Stimulated activated naive CD4-positive, alpha-beta T cell (primary cell): ENCODE measurements at places on chromosomes 6 and 20.

- DNase-seq: peak; percentile 54
These were observed 348 bp upstream of the AFDN start for GRCh38 chr6:167826230-167826895.

GRCh38 chr6:40552941-40553340, 34.2 kb downstream of the LRFN2 start:
- DNase-seq: no peak

- DNase-seq: no peak
These were observed 9.9 kb downstream of the BAG2 start for GRCh38 chr6:57182017-57182432.

- DNase-seq: no peak
These were observed 34.8 kb upstream of the NUP153 start for GRCh38 chr6:17741507-17741906.

DNA sequence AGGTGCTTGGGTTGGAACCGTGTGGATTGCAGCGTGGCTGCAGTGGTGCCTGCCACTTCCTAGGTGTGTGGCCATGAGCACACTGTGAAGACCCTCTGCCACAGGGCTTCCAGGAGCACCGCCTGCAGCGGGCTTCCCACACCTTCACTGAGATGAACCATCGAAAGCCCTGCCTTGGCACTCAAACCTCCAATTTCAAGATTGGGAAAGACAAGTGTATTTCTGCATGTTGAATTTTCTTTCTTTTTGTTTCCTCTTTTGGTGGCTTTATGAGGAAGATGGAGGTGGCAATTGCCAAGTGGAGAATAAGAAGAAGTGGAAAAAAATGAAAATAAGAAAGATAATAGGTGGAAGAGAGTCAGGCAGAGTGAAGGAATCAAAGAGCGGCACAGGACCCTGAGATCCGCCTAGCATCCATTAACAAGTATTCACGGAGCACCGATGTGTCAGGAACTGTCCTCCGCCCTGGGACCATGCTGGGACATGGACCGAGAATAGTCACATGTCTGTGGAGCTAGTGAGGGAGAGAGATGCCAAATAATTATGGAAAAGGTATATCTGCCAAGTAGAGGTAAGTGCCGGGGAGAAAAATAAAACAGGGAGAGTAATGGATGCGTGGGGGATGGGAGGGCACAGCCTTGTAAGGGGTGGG, 159.9 kb downstream of the BCAS1 start:
- no peak for DNase-seq

GRCh38 chr6:118535176-118535844, 12.8 kb upstream of the PLN start:
- DNase-seq: no peak

GRCh38 chr6:106522562-106523250, 106.6 kb downstream of the RTN4IP1 start:
- DNase-seq: peak; percentile 24

- DNase-seq: no peak
These were observed 150.4 kb downstream of the MRPL14 start for GRCh38 chr6:43976706-43977403.

DNA sequence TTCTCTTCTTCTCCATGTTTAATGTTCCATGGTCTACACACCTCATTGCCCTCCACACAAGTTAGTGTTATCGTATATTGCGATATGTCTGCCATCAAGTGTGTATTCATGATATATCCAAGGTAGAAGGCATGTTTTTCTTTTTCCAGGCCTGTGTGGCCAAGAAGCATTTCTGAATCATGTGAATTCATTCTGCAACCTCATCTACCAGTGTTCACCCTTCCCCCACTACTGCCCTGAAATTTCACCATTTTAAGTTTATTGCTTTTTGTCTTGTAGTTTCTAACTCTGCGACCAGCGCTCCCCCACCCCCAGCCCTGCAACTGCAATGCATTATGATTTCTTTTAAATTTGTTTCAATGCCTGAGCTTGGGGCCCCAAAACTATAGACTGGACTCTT, 618.0 kb upstream of the FLRT3 start:
- DNase-seq: no peak

DNA sequence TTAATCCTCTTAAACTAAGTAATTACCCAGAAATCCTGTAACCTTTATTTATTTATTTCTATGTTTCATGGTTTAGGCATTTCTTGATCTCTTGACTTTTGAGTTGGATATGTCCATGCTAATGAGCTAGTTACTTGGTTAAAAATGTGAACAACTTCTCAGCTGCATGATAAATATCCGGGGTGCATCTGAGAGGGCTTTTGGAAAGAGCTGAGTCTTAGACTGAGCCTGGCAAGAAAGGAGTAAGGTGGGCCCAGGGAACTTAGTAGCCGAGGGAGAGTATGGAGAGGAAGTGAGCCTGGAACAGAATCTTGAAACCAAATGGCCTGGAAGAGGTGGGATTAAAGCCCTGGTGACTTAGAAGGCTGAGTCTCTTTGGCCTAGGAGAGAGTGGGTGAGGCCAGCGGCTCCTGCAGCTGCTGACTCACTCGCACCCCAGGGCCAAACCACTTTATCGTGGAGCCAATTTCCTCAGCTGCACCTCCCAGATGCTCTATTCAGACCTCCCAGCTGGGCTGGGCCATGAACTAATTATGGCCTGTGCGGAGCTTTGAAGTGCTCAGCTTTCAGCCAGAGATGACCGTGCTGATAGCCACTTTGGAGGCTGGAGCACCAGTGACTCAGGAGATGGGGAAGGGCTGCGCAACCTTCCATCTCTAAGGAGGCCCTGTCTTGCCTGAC, 19.1 kb downstream of the TGM3 start:
- DNase-seq: no peak

DNA sequence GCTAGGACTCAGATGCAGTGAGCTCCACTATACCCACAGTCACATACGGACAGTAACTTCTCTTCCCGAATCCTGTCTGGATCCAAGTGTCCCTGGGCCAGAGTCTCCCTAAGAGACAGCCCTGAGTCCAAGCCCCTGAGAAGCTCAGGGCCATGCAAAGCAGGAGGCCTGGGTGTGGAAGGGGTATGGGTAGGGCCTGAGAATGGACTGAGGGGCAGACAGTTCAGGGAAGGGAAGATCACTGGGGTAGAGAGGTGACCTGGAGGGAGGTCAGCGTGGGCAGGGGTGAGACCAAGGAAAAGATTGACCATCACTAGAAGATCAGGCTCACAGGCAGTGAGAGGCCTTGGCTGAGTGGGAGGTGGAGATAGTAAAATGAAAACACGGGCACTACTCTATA, 8.8 kb downstream of the RPS6KA2 start:
- DNase-seq: no peak

GRCh38 chr6:65638047-65638831, 68.8 kb downstream of the EYS start:
- DNase-seq: no peak

DNA sequence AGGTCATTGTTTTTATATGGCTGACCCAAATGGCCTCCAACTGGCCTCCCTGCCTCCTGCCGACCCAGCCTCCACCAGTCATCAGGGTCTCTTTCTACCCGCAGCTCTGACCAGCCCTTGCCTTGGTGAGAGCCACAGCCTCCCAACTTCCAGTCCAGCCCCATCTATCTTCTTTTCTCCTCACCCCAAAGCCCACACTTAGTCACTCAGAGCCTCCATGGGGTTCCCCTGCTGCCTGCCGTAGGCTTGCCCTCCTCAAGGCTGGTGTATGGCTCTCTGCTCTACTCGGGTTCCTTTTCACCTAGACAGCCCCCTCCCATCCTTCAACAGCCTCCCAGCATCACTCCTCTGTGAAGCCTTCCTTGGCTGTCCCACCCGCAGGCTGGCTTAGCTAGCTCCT, 18.2 kb downstream of the TCF15 start:
- no peak for DNase-seq

DNA sequence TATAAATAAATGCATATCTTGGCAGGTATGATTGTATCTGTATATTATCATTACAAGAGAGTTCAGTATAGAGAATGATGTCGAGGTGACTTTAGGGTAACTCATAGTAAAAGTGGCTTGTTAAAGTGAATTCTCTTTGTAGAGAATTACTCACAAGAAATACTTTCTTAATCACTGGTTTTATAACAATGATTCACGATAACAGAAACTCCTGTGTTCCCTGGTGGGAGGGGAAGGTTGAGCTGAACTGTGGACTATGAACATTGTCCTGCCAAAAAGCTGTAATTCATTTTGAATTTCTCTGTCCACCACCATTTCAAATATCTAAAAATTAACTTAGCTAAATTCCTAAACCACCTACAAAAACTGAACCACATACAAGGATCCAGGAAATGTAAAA, 7.7 kb downstream of the TPMT start:
- DNase-seq: no peak

GRCh38 chr20:57432862-57433491, 41.8 kb downstream of the RBM38 start:
- peak; percentile 77 for DNase-seq

- DNase-seq: no peak
These were observed 103.3 kb downstream of the TNFAIP3 start for GRCh38 chr6:137970368-137970767.

DNA sequence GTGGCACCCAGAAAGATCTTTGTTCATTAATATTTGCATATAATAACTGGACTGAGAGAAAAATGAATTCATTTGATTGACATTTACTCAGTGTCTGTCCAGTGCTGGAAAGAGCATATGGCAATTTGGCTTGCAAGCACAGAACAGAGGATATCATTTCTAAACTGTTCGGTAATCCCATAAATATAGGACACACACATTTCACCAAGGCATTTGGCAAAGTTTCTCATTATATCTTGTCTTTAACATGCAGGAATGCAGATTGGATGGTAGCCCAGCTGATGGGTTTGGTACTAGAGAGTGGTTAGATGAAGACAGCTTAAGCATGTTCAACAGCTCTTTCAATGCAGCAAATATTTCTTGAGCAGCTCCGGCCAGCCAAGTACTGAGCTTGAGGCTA, 259.2 kb downstream of the PRKN start:
- DNase-seq: no peak
